Esophagus mucosa (tissue), 1 donor: ENCODE measurements at places on chromosomes 7 and 10. TPM values are rescaled to one million over a fixed set of nuclear protein-coding genes. Genes with fewer than 3 reads are reported as not detected.

DNA sequence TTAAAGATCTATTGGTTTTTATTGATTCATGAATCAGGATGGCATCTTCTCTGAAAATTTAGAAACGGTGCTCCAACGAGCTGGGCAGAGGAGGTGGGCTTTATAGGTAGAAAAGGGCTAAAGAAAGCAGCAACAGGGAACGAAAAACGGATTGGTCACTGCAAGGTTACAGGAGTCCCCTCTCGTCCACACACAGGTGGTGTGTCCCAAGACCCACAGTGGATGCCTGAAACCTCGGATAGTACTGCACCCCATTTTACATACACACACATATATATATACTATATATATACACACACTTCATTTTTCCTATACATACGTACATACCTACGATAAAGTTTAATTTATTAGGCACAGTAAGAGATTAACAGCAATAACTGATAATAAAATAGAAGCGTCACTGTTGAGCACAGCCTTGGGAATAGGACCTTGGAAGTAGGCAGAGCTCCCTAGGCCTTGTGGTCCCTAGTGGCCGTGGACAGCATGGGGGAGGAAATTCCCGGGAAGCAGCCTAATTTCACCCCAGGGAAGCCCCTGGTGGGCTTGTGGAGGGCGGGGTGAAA is 737 bp upstream of the NUB1 start:
- peak; percentile 6 for ATAC-seq

DNA sequence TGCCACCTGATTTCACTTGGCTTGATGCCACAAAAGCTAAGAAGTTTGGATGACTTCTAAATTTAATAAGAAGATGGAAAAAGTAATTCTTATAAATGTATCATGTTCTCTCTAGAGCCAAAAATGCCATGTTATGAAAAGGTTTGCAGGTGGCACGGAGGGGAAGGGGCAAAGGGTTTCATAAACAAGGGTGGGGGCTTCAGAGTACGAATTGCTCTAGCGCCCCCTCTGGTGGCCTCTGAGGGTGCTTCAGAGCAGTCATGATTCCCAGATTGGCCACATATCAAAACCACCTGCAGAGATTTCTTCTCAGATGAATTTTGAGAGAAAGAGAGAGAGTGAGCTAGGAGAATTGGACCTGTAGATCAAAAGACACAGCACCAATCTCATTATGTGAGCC is 208.6 kb upstream of the YAE1 start:
- no peak for ATAC-seq

DNA sequence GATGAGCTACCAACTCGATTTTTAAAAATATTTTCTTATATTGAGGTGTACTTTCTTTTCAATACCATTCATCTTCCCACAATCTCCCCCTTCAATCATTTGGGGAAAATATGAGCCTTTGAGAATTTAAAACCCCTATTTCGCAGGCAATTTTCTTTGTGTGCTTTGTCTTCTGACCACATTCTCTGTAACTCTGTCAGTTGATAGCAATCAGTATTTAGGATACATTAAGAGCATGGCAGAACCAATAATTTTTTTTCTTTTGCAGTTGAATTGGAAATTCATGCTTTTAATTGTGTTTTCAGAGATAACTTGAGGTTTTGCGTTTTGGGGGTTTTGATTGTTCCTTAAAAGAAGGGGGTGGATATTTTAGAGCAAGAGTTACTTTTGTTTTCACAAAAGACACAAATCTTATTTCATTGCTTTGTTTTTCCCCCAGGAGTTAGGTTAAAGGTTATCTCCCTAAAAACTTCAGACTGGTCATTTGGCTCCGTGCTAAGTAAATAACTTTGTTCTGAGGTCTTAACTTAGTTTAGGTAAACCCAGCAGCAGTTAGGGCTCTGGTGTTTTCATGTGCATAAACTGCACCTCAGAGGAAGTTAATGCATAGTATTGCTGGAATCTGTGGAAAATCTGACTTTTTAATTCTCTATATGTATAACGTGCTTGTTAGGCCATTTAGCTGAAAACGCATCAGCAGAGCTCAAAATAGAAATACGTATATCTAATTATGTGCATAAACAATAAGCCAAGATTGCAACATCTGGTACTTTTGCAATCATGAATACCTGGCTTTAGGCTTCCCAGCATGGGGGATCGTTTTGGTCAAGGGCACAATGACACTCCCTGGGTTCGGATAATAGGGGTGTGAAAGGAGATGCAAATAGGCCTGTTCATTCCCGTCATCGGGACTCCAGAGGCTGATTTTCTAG is 676.4 kb upstream of the ANKRD30A start:
- peak; percentile 47 for ATAC-seq

DNA sequence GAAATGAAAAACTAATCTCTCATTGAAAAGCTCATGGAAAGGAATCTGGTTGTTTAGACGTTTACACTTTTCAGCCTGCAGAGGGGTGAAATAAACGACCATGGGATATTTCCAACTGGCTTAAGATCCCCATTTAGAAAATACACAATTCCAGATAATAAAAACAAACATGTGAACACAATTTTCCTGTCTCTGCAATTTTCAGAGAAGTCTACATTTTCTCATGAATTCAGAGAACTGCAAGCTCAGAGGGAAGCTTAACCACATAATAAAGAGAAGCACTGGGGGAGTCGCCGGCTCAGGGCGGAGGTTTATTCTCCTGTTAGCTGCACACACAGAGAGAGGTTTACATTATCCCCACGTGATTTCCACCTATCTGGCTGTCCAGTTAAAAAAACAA is 215.2 kb downstream of the FANK1 start:
- ATAC-seq, result no peak

Gene PROSER2
- total RNA-seq, result 10.1 TPM

Gene FAM25C
- not detected for total RNA-seq

Gene CPN1
- total RNA-seq, result not detected

DNA sequence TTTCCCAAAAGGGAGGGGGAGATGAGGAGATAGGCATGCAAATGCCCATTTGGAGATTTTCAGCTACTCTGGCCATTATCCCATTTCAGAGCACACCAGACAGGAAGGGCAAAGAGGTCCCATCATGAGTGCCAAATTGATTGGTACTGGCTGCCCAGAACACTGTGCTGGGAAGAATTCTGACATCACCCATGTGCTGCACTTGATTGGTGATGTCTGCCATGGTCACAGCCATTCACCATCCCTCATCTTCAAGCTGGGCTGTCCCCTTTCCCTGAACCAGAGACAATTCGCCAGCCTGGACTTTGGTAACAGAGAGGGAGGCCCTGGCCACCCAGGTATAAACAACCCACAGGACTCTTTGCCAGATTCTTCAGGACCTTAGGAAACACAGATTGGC is 23.2 kb upstream of the RADIL start:
- ATAC-seq, result no peak

DNA sequence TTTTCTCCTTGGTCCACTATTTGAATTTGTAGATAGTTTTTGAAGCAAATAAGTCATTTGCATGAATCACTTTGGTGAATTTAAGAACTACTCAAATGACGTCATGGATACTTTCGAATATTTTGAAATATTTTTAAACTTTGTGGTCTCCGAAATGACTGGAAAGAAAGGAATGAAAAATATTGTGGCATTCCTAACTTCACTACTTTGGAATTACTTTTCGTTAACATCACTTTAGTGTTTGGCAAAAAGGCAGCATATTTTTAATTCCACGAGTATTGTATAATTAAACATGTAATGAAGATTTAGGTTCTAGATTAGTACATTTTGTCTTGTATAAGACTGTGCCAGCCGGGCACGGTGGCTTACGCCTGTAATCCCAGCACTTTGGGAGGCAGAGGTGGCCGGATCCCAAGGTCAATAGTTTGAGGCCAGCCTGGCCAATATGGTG is 35.3 kb upstream of the ZRANB1 start:
- ATAC-seq, result no peak

GRCh38 chr10:84374455-84374854 is 46.1 kb downstream of the CCSER2 start:
- ATAC-seq, result no peak

Gene AZGP1
- total RNA-seq, result 10.8 TPM

Gene ANKRD2
- 0.56 TPM for total RNA-seq

- peak; percentile 76 for ATAC-seq
Measured at GRCh38 chr7:142853739-142854371, 1.0 kb upstream of the EPHB6 start.

GRCh38 chr7:103388469-103389140 is 41.2 kb downstream of the PSMC2 start:
- ATAC-seq, result no peak

GRCh38 chr7:37083311-37084096 is 359.2 kb upstream of the AOAH start:
- no peak for ATAC-seq

Gene SLC13A1
- not detected for total RNA-seq

Gene ADCY1
- total RNA-seq, result 0.40 TPM

Gene CTTNBP2
- 16.9 TPM for total RNA-seq

DNA sequence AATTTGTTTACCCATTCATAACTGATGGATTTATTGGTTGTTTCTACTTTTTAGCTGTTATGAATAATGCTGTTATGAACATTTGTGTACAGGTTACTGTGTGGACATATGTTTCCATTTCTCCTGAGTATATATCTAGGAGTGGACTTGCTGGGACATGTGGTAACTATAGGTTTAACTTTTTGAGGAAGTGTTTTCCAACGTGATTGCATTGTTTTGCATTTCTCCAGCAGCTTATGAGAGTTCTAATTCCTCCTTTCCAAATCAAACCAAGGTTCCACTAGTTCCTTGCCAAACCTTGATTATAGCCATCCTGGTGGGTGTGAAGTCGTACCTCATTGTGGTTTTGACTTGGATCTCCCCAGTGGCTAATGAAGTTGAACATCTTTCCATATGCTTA is 2.6 kb upstream of the PRF1 start:
- no peak for ATAC-seq
